CD8-positive, alpha-beta memory T cell (primary cell): ENCODE measurements at places on chromosomes 12 and 14. TPM values are rescaled to one million over a fixed set of nuclear protein-coding genes. Genes with fewer than 3 reads are reported as not detected.
A peak's percentile ranks its signal among the peaks of the same experiment; 100 is the strongest.

DNA sequence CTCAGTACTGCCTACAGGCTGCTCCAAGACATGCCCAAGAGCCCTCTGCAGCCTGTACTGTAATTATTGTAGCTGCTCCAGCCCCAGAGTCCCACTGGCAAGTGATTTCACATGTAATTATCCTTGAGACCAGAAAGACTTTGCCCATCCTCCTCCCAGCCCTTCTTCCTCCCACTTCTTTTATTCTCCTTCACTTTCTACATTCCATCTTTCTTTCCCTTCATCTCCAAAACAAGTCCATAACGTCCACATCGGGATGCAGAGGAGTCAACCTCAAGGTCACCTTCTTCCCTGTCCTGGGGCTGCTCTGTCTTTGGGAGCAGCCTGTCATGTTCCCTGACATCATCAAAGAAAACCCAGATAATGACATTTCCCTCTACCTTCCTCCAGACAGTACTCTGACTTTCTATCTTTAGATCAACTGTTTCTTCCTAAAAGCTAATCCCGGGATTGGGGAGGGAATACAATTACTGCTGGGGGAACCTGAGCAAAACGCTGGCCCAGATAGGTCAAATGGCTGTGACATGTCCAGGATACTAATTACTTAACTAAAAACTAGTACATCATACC, 39.1 kb downstream of the SLC8A3 start:
- DNase-seq, result no peak

Gene HOTAIR
- total RNA-seq, result not detected

DNA sequence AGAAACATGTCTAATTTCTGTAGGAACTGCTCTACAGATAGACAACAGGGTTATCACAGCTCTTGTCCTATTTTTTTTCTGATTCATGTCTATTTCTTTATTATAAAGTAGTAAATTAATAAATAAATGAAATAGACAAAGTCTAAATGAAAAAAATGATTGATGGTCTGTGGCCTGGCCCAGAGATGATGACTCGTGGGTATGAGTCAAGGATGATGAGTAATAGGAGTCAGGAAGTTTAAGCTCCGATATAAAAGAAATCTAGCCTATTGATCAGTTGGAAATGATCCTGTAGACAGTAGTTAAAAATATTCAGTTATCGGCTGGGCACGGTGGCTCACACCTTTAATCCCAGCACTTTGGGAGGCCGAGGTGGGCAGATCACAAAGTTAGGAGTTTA, 90.6 kb upstream of the RTL1 start:
- no peak for DNase-seq

Gene DACT1
- total RNA-seq, result 0.42 TPM

DNA sequence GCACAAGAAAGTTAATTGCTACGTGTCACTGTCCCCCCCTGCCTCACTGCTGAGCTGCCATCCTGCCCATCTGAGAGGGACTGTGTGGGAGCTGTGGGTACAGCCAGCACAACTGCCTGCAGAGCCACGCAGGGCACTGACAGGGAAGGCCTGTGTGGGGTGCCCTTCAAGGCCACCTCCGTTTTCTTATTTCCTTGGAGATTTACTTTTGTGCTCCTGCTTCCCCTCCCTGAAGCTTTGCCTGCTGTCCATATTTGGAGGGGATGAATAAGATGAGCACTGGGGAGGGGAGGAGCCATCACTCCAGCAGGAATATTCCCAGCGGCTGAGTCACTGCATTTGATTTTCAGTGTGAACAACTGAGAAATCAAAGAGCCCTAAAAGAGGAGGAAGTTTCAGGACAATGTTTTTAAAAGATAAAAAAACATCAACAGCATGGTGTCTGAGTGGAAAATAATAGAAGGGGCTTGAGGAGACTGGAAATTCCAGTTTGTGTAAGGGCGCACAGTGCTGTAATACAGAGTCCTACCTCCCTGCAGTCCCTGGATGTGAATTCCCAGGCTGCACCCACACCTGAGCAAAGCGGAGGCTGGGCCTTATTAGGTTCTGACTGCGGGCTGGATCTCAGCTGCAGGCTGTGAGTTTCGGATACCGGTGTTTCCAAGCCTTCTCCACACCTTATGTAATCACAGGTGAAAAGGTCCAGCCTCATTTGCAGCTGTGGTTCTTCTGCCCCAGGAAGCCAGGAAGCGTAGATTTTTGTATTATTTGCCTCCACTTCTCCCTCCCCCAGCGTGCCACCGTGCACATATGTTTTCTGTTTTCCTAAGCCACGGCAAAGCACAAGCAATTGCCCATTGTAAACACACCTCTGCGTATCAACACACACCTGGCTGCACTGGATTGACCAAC, 192.6 kb upstream of the BCL2L14 start:
- DNase-seq, result no peak

DNA sequence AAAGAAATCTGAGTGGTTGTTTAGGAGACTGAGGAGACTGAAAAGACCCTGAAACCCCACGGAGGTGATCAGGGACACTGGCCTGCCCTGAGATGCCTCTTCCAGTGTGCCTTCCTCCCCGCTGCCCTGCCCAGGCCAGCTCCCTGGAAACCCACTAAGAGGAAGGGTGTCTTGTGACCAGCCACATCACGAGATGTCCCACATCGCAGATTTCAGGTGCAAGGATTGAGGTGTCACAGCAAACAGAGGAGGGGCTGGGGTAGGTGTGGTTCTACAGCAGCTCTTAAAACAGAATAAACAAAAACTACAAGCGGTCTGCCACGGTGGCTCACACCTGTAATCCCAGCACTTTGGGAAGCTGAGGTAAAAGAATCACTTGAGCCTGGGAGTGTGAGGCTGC, 184.3 kb upstream of the C14orf180 start:
- no peak for DNase-seq

Gene CARMIL3
- 1.2 TPM for total RNA-seq

Gene GPR65
- total RNA-seq, result 16.1 TPM

DNA sequence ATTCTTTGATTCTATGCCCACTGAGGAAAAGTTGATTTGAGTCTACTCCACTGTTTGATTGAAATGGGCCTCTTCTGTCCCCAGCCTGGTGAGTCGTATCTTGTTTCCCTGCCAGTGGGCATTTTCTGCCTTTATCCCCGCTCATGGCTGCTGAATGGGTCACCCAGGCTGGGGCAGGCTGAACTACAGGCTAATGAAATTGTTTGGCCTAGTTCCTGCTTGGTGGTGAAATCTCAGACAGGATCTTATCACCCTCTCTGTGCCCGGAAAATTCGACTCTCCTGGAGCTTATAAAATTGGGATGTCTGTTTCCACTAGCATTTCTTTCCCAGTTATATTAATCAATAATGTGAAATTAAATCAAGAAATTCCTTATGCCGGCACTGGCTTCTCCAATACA, 65.0 kb downstream of the CHST11 start:
- no peak for DNase-seq

DNA sequence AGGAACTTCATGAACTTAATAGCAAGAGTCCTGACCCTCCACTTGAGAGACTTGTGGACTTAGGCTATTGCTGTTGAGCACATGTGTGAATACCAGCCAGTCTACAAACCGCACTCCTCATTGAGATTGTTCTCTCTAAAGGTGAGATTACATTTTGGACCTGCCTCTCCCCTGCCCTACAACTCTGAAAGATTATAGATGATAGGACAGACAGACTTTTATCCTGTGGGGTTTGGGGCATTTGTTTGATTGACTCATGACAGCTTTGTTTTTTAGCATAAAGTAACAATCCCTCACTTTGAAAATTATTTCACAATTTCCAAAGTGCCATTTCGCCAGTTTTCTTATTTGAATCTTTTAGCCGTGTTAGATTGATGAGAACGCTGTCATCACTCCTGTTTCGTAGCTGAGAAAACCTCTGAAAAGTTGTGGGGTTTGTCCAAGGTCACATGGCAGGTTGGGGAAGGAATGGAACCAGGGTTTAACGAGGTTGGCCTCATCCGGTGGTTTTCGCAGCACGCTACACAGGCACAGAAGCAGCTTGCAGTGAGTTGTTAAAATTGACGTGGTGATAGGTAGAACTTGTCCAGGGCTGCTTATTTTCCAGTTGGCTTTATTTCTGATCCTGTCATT, 836 bp downstream of the EVL start:
- peak; percentile 70 for DNase-seq

Gene C3AR1
- 2.0 TPM for total RNA-seq

- no peak for DNase-seq
These were observed 157.5 kb upstream of the HIF1A start for GRCh38 chr14:61537563-61538463.

DNA sequence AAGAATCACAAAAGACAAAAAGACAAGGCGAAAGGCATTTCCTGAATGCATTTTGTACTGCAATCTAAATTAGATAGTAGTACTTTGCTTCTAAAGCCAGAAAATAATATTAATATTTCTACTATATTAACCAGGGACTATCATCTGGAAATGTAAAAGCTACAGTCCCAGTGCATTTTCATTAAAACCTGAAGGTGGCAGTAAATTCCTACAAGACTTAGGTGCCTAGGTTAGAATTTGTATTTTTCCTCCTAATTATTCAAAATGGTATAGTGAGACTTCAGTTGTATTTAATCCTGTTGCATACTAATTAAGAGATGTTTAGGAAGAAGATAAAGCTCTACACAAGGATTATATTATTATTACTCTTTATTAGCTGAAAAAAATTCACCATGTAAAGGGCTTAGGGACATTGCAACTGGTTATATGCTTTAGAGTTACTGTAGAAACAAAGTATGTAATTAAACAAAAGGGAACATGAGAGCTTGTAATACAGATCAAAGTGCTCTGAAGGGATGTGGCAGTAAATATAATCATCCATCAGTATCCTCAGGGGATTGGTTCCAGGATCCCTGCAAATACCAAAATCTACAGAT, 53.6 kb downstream of the BRMS1L start:
- peak; percentile 13 for DNase-seq

GRCh38 chr14:23441076-23441475, 5.6 kb upstream of the MYH7 start:
- DNase-seq, result no peak

Gene CCDC38
- 0.24 TPM for total RNA-seq

- DNase-seq, result no peak
These were observed 106.2 kb downstream of the IGF1 start for GRCh38 chr12:102374190-102374589.

Gene ZNF219
- total RNA-seq, result 7.0 TPM

- DNase-seq, result no peak
These were observed 70.8 kb downstream of the SUDS3 start for GRCh38 chr12:118447181-118447580.

DNA sequence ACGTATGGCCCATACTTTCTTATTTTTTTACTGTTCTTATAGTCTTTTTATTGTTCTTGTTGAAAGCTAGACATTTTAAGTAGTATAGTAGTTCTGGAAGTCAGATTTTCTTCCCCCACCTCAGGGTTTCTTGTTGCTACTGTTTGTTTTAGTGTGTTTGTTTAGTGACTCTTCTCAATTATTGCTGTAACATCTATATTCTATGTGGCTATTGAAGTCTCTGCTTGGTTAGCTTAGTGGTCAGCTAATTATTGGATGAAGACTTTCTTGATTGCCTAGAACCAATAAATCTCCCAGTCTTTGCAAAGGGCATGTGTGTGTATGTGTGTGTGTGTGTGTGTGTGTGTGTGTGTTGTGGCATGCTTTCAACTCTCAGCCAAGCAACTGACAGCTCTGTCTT, 34.3 kb upstream of the UNC79 start:
- no peak for DNase-seq

DNA sequence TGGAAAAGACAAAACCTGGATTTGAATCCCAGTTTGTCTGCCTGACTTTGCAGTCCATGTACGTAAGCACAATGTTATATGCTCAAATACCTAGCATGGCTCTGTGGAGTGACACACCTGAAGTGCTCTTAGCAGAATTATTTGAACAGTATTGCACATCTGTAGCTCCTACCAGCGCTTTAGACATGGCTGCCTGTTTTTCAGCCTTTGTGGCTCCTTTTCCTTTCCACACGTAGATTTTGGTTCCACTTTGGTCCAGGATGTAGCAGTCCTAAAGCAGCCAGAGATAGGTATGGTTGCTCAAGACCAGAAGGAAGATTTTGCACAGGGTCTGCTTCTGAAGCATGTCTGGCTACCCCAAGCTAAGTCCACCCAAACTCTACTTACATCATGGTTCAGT, 9.1 kb downstream of the AVIL start:
- no peak for DNase-seq

DNA sequence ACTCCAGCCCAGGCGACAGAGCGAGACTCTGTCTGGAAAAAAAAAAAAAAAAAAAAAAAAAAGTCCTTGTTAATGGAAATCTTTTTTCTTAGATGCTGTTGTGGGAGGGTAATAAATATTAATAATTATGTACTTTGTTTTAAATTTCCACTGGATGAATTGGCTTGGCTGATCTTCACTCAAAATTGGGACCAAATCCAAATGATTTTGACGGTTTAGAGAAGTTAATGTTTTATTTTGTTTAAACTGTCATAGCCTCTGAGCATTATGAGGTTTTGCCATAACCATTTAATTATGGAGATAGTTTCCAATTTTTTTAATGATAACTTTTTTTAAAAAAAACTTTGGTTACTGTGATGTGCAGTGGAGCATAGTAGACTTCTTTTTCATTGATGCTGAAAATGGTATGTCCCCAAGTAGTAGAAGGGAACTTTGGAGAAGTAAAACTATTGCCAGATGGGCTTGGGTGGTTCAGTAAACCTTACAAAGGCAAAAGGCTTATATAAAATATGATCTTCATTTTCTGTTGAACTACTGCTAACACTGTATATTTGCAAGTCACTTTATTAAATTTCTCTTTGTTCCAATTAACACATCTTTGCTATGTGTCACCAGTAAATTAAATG, 3.9 kb upstream of the PMCH start:
- no peak for DNase-seq

GRCh38 chr12:17108877-17109541, 503.0 kb upstream of the LMO3 start:
- DNase-seq, result no peak

Gene CLEC1B
- total RNA-seq, result not detected

Gene METAP2
- 129 TPM for total RNA-seq

DNA sequence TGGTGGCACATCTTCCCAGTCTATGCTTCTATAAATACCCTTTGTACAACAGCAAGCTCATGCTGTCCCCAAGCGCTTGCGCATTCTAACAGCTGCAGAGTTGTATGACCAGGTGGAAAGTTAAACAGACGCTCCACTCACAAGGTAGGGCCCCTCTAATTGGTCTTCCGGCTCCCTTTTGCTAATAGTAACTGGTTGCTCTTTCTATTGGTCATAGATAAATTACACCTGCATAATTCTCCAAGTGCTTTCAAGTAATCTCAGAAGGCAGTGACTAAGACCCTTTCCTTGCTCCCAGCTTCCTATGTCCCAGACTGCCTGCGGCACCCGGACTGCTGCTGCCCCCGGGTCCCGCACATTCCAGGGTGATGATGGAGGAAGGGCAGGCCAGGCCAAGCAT, 6.1 kb upstream of the TSPAN9 start:
- no peak for DNase-seq

DNA sequence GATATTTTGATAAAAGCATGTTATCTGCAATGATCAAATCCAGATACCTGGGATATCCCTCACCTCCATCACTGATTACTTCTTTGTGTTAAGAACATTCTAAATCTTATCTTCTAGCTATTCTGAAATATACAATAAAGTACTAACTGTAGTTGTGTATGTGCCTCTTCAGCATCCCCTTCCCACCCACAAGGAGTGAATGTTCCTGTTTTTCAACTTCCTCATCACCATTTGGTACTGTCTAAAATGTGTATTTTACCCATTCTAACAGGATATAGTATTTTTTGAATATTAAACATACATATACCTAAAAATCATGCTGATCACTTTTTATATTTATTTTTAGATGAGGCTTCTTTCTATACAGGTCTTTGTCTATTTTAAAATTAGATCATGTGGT, 1252.6 kb downstream of the TMEM121 start:
- DNase-seq, result no peak

GRCh38 chr12:103013741-103014300, 56.3 kb downstream of the ASCL1 start:
- no peak for DNase-seq

GRCh38 chr12:102462386-102462785, 18.0 kb downstream of the IGF1 start:
- no peak for DNase-seq

Gene PIWIL1
- not detected for total RNA-seq
